ENCODE measurements at places on chromosomes 4 and X.

- no peak for DNase-seq
Measured at GRCh38 chr4:124179506-124180186, 532.9 kb downstream of the ANKRD50 start.

- no peak for DNase-seq
Measured at GRCh38 chr4:38678078-38678477, 14.1 kb downstream of the KLF3 start.

- DNase-seq: no peak
Measured at GRCh38 chr4:11480683-11481082, 52.0 kb upstream of the HS3ST1 start.

- no peak for DNase-seq
Measured at GRCh38 chr4:15955670-15956069, 7.3 kb downstream of the FGFBP2 start.

- DNase-seq: no peak
Measured at GRCh38 chrX:136196691-136197155, 49.4 kb downstream of the FHL1 start.

GRCh38 chrX:2701600-2701999 lies 10.5 kb downstream of the CD99 start:
- no peak for DNase-seq

GRCh38 chr4:92501456-92501855 lies 197.7 kb downstream of the GRID2 start:
- DNase-seq: no peak

DNA sequence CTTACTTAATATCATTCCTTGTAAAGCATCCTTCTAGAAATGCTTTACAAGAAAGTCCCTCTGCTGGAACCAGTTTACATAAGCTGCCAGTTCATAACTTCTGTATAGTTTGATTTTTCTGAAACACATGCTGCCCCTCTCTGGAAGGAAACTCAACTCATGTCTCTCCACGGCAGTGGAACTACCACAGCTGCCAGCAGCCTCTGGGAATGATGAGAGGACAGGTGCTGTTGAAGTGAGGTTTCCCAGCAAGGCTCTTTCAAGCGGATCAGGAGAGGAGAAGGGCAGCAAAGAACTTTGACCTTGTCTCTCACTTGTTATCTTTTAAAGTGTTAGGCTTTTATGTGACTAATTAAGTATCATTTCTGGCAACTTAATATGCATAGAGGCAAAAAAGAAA lies 7.3 kb downstream of the GRPR start:
- DNase-seq: no peak

- DNase-seq: no peak
Measured at GRCh38 chr4:92253986-92254671, 49.6 kb upstream of the GRID2 start.

DNA sequence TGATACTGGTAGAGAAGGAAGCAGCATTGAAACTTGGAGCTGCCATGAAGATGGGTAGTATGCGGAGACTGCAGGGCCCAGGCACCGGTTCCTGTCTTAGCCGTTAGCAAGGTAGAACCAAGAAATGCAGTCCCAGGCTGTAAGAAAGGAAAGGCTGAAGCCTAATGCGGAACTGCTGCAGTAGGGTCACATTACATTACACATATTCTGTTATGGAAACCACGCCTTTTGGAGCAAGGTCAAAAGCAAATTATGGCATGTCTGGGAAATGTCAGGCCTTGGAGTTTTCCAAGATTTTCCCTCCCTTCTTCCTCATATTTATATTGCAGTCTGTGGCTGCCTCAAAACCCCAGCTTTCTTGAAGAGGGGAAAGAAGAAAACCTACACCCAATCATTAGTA lies 204.8 kb upstream of the RASGEF1B start:
- no peak for DNase-seq

DNA sequence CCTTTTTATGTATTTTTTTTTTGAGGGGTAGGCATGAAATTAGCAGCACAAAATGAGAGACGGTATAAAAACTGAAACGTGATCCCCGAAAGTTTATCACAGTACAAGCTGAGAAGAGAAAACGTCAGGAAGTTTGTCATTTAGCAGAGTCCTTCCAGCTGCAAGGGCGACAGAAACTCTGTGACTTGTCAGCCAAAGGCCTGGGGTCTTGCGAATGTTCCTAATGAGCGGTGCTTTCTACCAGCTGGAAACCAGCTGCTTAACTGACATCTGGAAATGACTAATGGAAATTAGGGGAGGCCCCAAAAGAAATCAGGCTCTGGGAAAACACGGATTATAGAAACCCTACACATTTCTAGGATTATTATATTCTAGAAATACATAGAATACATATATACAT lies 66.5 kb downstream of the CHRNA9 start:
- DNase-seq: no peak

- DNase-seq: no peak
Measured at GRCh38 chrX:9392445-9392844, 72.4 kb upstream of the TBL1X start.

DNA sequence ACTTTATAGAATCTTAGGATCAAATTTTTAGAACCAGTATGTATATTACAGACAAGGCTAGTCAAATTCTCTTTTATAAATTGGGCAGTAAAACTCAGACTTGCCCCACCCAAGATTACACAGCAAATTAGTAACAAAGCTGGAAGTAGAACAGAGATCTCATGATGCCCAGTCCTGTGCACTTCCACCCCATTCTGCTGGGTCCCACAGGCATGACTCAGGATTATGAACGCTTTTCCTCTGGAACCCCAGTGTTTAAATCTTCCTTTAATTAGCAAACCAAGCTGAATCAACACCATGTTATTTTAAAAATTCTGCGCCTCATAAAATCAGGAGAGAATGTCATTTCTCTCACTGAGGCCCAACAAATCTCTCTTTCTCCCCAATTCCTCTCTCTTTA lies 1.5 kb upstream of the IL13RA2 start:
- no peak for DNase-seq

GRCh38 chrX:42934020-42934726 lies 156.2 kb upstream of the PPP1R2C start:
- DNase-seq: no peak

- no peak for DNase-seq
Measured at GRCh38 chr4:81549984-81550383, 78.3 kb upstream of the RASGEF1B start.

DNA sequence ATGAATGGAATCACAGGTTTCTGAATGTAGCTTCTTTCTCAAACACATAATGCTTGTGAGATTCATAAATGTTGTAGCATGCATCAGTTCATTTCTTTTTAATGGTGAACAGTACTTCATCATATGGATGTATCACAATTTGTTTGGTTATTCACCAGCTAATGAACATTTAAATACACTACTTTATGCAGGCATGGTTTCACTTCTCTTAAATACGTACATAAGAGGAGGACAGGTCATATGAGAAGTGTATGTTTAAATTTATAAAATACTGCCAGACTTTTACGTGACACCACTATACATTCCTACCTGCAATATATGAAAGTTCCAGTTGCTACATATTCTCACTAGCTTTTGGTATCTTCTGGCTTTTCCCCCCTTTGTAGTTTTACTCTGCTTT lies 65.4 kb downstream of the ANKRD17 start:
- DNase-seq: no peak

DNA sequence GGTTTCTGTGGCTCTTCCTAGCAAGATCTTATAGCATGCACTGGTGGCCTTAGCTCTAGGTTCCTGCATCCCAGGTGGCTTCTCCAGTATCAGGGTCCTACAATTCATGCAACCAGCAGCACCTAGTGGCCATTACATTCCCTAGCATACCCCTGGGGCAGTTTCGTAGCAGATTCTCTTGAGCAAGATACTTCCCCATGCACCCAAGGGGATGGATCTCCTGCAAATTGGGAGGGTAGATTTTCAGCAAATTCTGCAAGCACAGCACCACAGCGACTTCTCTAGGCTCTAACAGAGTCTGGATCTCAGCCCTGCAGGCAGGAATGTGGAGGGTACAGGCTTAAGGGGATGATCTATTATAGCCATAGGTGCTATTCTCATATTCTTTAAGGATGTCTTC lies 13.1 kb upstream of the SLC9B1 start:
- no peak for DNase-seq

DNA sequence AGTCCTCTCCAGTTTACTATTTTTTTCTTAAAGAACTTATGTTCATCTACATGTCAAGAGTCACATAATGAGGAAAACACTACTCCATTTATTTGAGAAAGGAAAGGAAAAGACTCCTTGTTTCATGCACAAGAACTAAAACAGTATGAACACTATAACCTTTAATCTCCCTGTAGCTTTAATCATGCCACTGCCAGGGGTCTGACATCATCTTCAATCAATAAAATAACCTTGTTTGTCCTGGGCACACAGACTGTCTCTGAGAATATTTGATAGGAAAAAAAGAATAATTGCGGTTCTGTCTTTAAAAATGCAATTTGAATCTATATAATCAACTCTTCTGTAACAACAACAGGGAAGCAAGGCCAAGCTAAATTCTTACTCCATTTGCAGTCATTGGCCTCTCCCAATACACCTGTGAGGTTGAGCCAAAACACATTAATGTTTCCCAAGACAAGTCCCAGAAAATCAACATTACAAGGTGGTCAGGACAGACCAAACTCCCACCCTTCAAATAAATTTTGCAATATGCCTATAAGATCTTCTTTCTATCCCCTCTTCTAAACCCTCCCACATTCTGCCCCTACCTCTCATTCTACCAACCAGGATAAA lies 13.2 kb downstream of the AMOT start:
- DNase-seq: no peak

GRCh38 chr4:30862196-30862595 lies 142.0 kb downstream of the PCDH7 start:
- no peak for DNase-seq

DNA sequence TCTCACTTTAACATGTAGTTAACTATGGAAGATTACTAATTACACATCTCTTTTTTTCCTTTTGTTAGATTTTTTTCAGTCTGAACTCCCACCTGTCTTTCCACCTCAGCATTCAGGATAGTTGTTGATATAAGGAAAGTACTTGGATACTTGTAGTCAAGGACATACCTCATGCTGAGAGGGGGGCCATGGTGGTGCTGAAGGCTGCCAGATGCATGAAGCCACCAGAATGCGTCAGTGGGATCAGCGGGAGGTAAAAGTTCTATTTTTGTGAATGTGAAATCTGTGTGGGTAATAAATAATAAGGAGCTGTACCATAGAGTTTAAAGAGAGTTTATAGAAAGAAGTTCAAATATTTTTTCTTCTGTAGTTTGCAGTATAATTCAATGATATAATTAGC lies 13.1 kb upstream of the NDST4 start:
- no peak for DNase-seq

DNA sequence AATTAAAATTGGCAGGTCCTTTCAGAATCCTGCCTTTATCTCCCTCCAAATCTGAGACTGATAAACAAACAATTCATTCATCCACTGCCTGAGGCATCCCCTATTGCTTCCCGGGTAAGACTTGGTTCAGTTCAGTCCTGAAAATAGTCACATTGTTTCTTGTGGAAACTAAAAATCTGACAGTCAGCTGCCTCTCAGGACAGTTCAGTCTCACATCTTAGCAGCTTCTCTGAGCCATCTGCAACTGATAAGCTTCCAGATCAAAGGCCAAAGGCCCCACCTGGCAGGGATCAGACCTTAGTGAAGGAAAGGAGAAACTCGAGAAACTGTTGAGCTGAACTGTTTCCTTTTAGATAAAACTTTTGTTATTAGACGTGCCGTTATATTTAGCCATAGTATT lies 264.5 kb downstream of the IL15 start:
- no peak for DNase-seq
